ENCODE measurements at places on chromosomes 1 and 21.
A peak's percentile ranks its signal among the peaks of the same experiment; 100 is the strongest.

GRCh38 chr1:72197786-72198185 lies 84.6 kb downstream of the NEGR1 start:
- DNase-seq: no peak

- no peak for DNase-seq
These were observed 399.9 kb upstream of the ADAMTS5 start for GRCh38 chr21:27366646-27367235.

- peak; percentile 30 for DNase-seq
These were observed 5.6 kb upstream of the S100A7 start for GRCh38 chr1:153465811-153466636.

GRCh38 chr1:87464022-87464490 lies 135.4 kb downstream of the LMO4 start:
- no peak for DNase-seq

DNA sequence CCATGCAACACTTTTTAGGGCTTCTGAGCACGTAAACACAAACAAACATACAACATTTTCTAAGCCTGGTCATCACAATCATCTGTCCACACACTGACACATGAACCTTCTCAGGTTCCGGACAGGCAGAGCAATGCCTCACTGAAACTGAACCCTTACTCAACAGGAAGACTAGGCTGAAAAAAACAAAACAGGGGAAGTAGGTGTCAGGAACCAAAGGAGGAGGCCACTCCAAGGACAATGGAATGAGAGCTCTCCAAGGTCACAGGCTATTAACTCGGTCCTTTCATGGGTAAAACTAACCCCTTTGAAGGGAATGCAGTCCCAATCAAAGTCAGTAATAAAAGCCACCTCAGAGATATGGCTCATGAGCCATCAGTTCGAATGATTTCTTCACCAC lies 76.6 kb downstream of the FAM78B start:
- no peak for DNase-seq

- no peak for DNase-seq
These were observed 27.5 kb downstream of the ST6GALNAC3 start for GRCh38 chr1:76102046-76102445.

GRCh38 chr1:153141377-153141776 lies 9.3 kb downstream of the SPRR2G start:
- no peak for DNase-seq

DNA sequence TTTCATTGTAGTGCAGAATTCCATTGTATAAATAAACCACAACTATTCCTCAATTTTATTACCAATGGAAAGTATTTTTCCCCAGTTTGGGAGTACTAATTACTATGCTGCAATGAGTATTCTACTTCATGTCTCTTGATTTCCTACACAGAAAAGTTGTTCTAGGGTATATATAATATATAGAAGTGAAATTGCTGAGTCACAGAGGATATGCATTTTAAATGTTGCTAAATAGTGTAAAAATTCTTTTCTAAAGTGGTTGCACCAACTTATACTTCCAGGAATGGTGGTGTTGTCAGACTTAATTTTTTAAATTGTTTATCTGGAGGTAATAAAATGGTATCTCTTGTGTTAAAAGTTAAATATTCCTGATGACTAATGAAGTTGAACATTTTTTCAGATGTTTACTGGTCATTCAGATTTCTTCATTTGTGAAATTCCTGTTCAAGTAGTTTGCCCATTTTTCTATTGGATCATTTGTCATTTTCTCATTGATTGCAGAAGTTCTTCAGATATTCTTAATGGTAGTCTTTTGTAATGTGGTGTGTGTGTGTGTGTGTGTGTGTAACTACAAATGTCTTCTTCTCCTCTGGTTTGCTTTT lies 19.1 kb upstream of the MYOG start:
- no peak for DNase-seq

DNA sequence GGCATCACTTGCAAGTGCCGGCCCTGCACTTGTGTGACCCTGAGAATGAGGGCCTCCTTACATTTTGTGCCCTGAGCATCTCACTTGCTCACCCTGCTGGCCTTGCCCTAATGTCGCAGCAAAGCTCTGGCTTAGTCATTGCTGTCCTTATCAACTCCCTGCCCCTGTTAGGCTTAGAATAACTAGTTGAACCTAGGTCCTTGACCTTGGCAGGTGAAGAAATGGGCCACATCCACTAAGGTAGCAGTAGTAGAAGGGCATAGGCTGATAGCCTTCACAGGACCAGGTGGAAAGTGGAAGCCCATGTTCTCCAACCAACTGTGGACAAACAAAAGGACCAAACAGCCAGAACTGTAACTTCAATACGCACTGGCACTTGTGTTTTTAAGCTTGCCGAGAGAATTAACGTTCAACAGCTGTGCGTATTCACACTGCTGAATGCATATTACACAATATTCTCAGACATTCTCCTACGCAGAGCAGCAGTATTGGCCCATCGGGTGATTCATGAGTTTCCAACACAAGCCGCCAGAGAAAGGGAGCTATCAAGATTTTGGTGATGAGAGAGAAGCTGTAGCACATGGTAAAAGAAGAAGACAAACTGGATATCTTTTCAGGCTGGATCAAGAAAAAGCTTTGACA lies 27.7 kb upstream of the PTGFRN start:
- no peak for DNase-seq

DNA sequence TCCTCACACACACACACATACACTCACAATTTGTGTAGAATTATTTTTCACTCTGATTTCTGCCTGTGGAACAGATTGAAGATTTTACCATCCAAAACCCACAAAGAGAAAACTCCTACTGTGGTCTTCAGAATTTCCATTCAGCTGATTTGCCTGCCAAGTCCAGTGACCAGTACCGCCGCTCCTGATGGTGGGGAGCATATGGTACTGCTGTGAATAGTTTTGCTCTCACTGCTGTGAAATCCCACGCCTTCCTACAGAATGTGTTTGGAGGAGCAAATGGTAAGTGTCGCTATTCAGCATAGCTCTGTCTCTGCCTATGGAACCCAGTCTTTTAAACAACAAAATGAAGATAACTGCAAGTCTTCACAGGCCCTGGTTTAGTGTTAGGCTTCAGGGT lies 629.5 kb downstream of the LMO4 start:
- DNase-seq: no peak

DNA sequence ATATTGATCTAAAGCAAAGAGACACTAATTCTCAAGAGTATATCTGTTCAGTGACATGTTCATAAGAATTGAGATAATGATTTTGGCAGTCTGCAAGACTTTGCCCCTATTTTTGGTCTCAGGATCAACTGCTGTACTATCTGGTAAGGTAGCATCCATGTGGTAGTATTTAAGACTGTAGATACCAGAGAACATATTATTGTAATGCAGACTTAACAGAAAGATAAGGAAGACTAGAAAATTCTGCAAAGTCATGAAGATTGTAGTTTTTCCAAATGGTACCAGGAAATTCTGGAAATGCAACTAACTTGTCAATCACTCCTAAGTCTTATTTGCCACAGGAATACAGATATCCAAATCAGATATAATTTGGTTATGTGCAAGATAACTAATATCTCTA lies 35.1 kb downstream of the RNF2 start:
- no peak for DNase-seq

DNA sequence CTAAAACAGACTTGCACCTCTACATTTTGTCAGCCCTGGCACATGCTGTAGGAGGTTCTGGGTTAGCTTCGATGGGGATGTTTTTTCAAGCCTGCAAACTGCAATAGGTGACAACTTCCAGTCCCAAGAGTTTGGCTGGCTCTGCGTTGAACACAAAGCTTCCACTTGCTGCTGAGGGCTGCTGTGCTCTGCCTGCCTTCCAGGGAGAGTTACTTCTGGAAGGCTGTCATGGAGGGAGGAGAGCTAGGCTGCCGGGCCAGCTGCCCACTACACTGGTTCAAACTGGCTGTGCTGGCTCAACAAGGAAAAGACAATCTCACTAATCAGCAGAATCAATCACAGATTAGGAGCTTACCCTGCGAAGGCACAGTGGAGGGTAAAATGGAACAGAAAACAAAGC lies 46.7 kb upstream of the PPP2R5A start:
- DNase-seq: no peak

DNA sequence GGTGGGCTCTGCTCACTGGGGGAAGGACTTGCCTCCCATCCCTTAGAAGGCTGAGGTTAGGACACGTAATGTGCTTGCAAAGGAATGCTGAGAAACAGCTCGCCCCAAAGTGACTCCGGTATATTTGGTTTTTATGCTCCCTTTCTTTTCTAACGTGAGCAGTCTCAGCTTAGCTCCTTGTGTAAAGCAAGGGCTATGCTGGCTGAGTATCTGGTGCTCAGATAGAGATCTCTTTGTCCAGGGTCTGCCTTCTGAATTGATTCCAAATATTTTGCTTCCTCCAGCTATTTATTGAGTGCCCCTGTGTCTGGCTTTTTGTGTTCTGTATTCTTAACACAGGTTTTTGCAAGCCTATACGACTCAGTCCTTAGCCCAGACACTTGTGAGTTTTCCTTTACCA lies 94.5 kb upstream of the ARTN start:
- DNase-seq: no peak

DNA sequence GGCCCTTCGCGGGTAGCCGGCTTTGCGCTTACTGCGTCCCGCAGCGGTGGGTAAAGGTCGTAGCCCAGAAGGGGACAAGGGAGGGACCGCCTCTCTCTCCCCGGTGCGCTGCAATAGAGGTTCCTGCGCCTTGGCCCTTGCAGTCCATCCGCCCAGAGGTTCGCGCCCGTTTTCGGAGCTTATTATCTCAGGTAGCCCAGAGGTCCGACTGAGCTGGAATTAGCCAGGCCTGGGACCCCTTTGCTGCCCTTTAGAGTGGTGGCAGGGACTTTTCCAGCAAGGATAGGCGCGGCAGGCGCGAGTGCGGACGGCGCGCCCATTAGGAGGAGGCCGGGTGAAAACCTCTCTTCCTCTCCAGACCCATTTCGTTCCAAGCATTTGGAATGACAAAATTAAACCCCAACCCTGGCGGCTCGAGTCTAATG lies 5.0 kb downstream of the LHX4 start:
- no peak for DNase-seq

DNA sequence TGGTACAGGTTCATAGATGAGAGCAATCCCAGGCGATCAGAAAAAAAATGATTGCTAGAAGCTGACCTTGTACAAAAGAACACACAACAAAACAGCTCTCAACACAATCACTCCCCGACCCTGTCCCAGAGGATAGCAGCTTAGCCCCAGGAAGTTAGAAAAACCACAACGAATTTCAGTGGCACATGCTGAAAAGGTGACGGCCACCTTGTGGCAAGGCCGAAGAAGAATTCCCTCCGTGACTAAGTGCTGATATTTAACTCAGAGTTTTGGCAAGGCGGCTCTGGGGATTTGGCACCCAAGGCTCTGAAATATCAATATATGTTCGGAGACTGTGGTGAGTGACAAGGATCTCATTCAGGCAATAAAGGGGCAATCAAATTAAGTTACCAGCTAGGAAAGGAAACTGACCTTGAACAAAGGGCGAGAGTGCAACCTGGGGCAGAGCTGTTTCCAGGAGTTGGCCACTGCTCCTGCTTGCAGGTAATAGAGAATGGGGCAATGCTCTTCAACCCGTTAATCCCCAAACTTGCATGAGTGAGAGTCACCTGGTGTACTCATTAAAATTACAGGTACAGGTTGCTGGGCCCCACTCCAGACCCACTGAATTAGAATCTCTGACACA lies 96.2 kb downstream of the BEND5 start:
- no peak for DNase-seq

DNA sequence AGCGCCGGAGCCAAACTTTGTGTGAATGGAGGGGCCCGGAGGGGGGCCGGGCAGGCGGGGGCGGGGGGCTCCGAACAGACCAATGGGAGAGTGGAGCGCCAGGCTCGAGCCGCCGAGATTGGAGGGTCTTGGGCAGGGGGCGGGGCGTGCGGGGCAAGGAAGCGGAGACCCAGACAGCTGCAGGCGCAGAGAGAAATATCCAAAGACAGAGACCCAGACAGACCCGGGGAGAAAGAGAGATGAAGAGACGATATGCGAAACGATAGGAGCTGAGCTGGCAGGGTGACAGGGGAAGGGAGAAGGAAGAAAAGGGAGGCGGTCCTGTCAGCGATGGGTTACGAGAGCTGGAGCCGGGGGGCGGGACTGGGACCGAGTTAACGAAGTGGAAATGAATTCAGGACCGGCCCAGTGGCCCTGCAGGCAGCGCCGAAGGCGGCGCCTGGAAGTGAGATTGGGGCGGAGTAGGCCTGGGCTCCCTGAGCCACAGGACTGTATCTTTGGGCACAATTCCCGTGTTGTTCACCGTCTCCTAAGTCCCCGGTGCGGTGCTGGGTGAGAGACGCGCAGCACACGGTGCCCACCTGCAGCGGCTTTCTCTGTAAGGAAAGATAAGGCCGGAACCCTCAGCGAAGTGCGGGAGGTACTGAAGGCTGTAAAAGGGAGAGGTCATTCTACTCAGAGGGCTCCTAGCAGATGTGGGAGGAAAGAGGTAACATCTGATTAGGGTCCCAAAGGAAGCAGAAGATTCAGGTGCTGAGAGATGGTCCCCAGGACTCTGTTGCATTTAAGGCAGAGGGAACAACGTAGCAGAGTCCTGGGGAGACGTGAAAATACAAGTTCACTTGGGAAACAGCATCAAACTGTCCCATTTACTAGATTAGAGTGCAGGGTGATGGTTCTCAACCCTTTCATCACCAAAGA lies 543 bp upstream of the KCNJ10 start:
- no peak for DNase-seq

GRCh38 chr1:74513411-74514300 lies 1.2 kb upstream of the LRRC53 start:
- no peak for DNase-seq

DNA sequence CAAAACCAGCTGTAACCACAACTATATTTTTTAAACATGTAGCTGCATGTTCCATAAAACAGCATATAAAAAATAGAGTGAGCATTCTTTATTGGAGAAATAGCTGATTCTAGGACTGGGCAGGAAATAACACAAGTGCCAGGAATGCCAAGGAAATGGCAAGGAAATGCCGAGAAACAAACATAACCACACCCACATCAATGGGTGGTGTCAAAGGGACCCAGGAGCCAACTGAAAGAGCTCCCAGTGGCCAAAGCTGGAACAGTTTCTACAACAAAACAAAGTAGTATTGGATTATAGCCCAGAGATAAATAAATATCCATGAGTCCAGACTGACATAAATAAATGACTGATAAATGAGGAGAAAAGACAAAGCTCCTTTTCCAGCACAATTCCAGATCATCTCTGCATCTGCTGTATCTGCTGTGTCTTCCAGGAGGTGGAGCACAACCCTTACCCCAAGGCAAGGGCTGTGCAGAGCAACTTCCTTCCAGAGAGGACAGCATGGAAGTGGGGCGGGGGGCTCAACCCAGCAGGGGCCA lies 28.1 kb downstream of the ADARB1 start:
- DNase-seq: peak; percentile 40

GRCh38 chr1:153291514-153291913 lies 21.2 kb downstream of the PGLYRP3 start:
- no peak for DNase-seq

- no peak for DNase-seq
These were observed 67.8 kb downstream of the PTPRU start for GRCh38 chr1:29304025-29304684.

DNA sequence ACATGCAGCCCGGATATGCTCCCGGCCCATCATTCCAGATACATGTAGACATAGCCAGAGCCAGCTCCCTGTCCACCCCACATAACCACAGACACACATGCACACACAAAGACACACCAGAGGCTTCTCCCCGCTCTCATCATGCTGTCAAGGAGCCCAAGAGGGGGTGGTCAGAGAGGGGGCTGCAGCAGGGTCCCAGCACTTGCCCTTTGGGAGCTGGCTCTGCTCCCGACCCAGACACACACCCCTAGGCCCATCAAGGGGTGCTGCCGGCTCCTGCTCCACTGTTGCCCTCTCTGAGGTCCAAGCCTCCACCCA lies 2.6 kb downstream of the PTAFR start:
- DNase-seq: no peak

- no peak for DNase-seq
These were observed 61.6 kb upstream of the ADARB1 start for GRCh38 chr21:45012662-45013259.

Measured in retinal pigment epithelial cell (primary cell).